ENCODE measurements at places on chromosomes 4 and X. TPM values are rescaled to one million over a fixed set of nuclear protein-coding genes. Genes with fewer than 3 reads are reported as not detected.

ADGRG4 gene
- under 0.01 TPM for total RNA-seq

RENBP gene
- 6.9 TPM for total RNA-seq

ANKRD50 gene
- 19.3 TPM for total RNA-seq

TMEM154 gene
- 7.2 TPM for total RNA-seq

ETDA gene
- total RNA-seq: not detected

SLC9B1 gene
- total RNA-seq: 0.44 TPM

SORBS2 gene
- total RNA-seq: 105 TPM

CENPVL1 gene
- not detected for total RNA-seq

ADH1C gene
- 31.8 TPM for total RNA-seq

FGFRL1 gene
- 22.9 TPM for total RNA-seq

HOPX gene
- total RNA-seq: 3.8 TPM

SMR3A gene
- not detected for total RNA-seq

SOD3 gene
- 131 TPM for total RNA-seq

PCDH7 gene
- 30.9 TPM for total RNA-seq

PDGFRA gene
- 125 TPM for total RNA-seq

WDR17 gene
- 2.6 TPM for total RNA-seq

HEPH gene
- total RNA-seq: 8.8 TPM

All from breast epithelium (tissue), 4 donors.